ENCODE measurements at places on chromosomes 7 and 10. TPM values are rescaled to one million over a fixed set of nuclear protein-coding genes. Genes with fewer than 3 reads are reported as not detected.

The BTBD16 gene
- not detected for total RNA-seq

The HOXA3 gene
- 1.8 TPM for total RNA-seq

The XRCC2 gene
- total RNA-seq: 6.8 TPM

The MUC12 gene
- total RNA-seq: not detected

The IDI2 gene
- total RNA-seq: not detected

The BMPER gene
- total RNA-seq: 1.3 TPM

The TRIM50 gene
- not detected for total RNA-seq

The FIGNL1 gene
- total RNA-seq: 38.4 TPM

The PITX3 gene
- total RNA-seq: not detected

The ATG9B gene
- total RNA-seq: not detected

The TDRD1 gene
- total RNA-seq: not detected

The PNLIPRP1 gene
- total RNA-seq: not detected

The OR13A1 gene
- total RNA-seq: not detected

The CALML5 gene
- not detected for total RNA-seq

The ENKUR gene
- not detected for total RNA-seq

The CYP26C1 gene
- total RNA-seq: not detected

The PAOX gene
- total RNA-seq: 9.9 TPM

The PSAP gene
- 322 TPM for total RNA-seq
